ENCODE measurements at places on chromosomes 12 and 14.
A peak's percentile ranks its signal among the peaks of the same experiment; 100 is the strongest.

DNA sequence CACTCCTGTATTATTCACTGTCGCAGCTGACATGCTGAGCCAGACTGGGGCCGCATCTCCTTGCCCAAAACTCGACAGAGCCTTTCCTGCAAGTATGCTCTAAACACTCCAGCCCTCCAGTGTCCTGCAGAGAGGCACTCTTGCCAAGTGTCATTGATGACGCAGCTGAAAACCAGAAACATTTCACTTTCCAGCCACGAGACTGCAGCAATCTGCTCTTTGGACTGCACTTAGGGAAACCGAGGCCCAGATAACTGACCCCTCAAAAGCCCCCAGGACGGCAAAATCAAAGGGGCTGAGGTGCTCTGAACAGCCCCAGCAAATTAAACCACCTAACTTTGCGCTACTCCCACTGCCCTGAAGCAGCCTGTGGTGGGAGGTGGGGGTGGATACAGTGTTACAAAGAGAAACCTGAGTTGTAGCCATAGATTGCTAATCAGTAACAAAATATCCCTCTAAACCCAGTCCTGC lies 2.6 kb downstream of the CCDC85C start:
- DNase-seq = peak; percentile 35

DNA sequence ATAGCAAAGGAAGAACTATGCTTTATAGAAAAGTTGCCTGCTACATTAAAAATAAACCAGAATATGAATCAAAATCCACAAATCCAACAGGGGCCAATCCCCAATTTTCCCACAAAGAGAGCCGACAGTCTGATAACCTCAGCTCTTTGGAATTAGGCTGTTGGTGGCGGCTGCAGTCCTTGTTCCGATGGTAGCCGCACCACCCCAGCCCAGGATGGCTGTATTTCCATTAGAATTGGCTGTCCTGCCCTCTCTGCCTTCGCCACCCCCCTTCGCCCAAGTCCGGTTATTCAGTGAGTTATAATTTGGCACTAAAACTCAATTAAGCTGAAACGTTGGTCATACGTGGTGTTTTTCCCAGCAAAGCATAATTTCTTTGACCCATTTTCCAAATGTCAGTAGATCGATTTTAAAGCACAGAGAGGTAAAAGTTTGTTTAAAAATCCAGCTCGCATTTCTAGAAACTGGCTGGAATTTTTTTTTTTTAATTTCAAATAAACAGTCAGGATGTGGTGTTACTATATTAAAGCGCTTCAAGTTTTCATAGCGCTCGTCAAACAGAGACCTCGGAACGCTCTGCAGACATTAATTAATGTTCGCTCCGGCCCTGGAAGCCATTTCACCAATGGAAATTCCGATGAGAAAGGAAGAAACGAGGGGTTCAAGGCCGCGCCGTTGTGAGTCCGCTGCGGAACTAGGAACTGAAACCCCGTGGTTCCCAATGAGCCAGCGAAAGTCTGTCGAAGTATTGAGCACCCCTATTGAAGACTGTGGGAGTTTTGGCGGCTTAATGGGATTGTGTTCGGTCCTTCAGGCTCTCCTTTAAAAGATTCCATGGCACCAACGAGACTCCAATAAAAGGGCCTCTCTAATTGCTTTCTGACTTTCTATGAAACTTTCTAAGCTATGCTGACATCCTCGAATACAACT lies 104.8 kb upstream of the DIO3 start:
- DNase-seq = no peak

DNA sequence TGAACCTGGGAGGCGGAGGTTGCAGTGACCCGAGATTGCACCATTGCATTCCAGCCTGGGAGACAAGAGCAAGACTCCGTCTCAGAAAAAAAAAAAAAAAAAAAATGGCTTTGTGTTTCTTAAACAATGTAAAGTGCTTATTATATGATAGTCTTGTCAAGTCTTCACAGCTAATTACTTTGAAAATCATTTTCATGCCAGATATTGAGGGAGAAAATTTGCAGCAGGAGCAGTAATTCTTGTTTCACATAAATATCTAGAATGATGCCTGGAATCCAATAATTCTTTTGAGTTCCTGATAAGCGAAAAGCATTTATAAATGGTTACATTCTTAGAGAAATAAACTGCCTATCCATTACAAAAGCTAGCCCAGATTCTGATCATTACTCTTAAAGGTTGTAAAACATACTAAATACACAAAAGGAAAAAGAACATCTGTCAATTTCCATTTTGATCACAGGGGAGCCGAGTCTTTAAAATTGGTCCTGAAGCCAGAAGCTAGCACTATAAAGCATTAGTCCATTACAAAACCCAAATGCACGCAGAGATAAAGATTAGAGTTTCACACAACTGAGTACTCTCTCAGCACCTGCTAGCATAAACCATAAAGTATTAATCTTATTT lies 50.3 kb downstream of the IFT81 start:
- DNase-seq = no peak

DNA sequence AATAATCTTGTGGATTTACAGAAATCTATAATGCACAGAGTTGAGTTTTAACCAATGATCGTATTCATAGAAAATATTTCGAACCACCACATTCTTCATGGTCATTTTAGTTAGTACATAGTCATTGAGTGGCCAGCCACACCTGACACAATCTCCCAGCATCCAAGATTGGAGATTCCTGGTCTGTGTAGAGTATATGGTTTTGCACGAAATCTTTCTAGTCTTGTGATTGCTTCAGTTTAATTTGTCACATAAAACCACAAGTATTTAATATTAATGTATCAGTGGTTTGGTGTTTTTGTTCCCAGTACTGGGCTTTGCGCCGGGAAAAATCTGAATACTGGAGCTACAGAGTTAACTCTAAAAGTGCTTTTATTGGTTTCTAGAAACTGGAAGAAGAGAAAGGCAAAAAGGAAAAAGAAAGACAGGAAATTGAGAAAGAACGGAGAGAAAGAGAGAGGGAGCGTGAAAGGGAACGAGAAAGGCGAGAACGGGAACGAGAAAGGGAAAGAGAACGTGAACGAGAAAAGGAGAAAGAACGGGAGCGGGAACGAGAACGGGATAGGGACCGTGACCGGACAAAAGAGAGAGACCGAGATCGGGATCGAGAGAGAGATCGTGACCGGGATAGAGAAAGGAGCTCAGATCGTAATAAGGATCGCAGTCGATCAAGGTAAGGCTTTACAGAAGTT lies 33.4 kb upstream of the PSEN1 start:
- DNase-seq = no peak

- peak; percentile 81 for DNase-seq
These were observed 238.6 kb upstream of the DDHD1 start for GRCh38 chr14:53391631-53392285.

- DNase-seq = no peak
These were observed 4.4 kb downstream of the WNT5B start for GRCh38 chr12:1633459-1633858.

GRCh38 chr14:42929806-42930480 lies 1323.3 kb downstream of the LRFN5 start:
- peak; percentile 1 for DNase-seq

- DNase-seq = no peak
These were observed 70.4 kb downstream of the TBK1 start for GRCh38 chr12:64522316-64522715.

DNA sequence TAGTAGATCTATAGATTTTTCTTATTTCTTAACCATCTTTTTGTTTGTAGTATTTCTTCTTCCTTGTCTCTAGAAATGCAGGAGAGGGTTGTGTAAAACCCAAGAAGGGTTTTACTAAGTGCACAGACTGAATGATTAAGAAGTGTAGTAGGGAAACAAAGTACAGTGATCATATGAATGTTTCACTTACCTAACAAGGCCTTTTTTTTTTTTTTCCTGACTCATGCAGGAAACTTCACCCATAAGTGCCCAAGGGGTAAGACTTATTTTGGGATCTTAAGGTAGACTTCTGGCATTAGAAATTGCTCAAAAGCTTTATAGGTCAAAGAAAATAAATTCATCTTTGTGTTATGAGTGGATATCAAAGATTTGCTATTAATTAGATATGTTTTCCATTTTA lies 10.2 kb downstream of the SCN8A start:
- no peak for DNase-seq

DNA sequence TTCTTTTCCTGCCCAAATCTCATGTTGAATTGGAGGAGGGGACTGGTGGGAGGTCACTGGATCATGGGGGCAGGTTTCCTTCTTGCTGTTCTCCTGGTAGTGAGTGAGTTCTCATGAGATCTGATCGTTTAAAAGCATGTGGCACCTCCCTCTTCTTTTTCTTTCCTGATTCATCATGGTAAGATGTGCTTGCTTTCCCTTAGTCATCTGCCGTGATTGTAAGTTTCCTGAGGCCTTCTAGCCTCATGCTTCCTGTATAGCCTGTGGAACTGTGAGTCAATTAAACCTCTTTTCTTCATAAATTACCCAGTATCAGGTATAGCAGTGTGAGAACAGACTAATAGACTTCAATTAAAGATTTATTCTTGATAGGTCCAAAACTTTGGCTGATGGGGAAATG lies 83.5 kb downstream of the CAND1 start:
- peak; percentile 26 for DNase-seq

GRCh38 chr12:116354950-116355783 lies 77.7 kb upstream of the MED13L start:
- no peak for DNase-seq

DNA sequence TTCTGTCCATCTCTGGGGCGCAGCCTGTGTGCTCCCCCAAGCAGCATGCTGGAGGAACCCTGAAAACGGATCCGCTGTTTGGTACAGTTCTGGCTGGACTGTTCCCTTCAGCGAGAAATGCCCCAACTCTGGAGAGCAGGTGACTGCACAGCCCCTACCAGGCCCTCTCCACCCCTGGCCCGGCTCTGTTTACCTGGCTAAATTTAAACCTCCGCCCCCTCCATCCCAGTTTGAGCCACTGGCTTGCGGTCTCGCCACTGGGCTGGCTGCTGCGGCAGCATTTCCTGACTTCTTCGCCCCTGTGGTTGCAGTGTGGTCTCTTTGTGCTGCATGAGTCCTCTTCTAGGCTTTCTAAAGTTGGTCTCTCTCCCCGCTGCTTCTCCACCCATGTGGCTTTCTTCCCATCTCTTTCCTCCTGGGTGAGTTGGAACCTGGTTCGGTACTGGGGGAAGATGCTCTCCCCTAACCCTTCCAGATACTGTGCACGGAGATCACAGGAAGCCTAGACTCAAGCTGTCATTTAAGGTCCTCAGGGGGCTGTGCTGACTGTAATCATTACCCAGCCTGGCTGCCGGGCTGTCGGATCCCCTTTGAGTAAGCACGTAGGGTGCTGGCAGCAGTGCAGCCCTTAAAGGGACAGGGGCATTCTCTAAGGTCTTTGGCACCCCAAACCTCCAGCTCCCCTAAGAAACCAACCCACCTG lies 60.6 kb downstream of the FBXL14 start:
- DNase-seq = peak; percentile 63

GRCh38 chr14:94722397-94722796 lies 47.5 kb downstream of the GSC start:
- no peak for DNase-seq

DNA sequence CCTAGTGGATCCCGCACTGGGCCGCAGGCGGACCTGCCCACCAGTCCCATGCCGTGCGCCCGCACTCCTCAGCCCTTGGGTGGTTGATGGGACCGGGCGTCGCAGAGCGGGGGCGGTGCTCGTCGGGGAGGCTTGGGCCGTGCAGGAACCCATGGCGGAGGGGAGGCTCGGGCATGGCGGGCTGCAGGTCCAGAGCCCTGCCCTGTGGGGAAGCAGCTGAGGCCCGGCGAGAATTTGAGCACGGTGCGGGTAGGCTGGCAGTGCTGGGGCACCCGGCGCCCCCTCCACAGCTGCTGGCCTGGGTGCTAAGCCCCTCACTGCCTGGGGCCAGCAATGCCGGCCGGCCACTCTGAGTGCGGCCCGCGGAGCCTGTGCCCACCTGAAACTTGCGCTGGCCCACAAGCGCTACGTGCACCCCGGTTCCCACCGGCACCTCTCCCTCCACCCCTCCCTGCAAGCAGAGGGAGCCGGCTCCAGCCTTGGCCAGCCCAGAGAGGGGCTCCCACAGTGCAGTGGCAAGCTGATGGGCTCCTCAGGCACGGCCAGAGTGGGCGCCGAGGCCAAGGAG lies 100.8 kb downstream of the PLEKHA5 start:
- no peak for DNase-seq

DNA sequence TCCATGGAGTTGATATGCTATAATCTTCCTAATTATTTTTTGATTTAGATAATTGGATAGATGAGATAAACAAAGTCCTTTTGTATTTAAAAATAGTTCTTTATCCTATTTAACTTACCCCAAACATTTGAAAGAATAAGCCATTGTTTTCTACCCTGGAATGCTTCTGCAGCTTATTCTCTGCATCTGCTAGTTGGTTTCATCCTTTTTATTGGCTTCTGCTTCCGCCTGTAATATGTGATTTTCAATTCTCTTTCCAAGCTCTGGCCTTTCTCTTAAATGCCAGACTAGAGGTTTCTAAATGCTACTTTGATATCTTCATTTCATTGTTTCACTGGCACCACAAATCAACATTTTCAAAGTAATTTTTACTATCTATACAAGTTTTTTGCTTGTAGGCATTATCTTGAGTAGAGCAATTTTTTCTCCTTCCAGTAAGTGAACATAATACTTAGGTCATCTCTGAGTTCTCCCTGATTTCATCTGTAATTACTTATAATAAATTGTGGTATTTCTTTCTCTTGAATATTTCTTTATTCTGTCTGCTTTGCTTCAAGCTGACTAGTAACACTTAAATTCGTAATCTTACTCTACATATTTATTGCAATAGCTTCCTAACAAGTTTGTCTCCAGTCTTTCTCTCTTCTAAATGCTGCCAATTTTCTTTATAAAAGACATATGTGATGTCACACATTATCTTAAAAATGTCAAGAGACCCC lies 958.4 kb downstream of the SLC6A15 start:
- DNase-seq = no peak

DNA sequence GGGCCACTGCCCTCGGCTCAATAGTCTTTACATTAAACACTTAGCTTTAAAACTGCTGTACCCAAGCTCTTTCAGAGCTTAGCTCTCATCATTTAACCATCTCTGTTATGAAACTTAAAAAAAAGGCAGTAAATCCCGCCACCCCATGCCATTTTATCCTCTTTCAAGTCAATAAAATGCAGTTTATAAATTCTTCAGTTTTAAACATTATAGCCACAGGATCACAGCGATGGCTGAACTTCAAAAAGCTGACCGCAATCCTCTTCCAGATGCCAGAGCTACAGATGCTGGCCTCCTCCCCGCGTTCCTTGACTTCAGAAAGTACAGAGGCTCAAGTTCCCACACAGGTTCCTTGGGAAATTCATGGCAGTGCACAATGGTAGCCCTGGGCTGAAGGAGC lies 4.2 kb downstream of the OR10G3 start:
- no peak for DNase-seq

DNA sequence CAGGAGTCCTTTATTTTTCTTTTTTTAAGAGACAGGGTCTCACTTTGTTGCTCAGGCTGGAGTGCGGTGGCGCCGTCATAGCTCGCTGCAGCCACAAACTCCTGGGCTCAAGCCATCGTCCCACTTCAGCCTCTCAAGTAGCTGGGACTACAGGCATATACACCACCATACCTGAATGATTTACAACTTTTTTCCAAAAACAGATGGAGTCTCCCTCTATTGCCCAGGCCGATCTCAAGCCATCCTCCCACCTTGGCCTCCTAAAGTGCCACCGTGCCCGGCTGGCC lies 205.1 kb downstream of the TSPAN9 start:
- DNase-seq = no peak
